NCI-H2227 treated with DMSO at 0.1 percent for 48 hours (cell line): ENCODE measurements at places on chromosomes 1 and 21.
A peak's percentile ranks its signal among the peaks of the same experiment; 100 is the strongest.

DNA sequence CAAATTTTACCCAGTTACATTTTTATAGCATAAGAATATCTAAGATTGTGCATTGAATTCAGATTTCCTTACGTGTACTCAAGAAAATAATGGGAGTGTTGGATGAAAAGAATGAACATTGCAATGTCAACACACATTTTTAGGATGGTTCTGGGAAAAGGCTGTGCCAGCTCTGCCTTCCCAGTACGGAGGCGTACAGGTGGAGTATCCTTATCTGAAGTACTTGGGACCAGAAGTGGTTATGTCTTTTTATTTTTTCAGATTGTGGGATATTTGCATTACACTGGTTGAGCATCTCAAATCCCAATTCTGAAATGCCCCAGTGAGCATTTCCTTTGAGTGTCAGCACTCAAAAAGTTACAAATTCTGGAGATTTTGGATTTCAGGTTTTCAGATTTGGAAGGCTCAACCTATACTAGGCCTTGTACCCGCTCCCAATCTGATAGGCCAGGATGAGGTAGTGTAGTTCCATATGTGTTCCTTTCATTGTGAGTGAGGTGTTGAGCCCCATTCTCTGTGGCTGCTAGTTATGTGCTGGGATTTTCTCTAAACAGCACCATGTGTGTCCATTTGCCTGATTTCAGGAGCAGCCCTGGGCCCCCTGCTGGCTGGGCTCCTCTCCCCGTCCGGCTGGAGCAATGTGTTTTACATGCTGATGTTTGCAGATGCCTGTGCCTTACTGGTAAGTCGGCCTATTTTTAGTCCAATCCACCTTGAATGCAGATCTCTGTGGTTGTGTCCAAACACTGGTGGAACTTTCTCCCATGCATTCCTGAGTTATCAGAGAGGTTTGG is 60.8 kb downstream of the SLC37A1 start:
- DNase-seq: no peak

GRCh38 chr21:46413365-46413696 is 45.4 kb upstream of the DIP2A start:
- no peak for DNase-seq

DNA sequence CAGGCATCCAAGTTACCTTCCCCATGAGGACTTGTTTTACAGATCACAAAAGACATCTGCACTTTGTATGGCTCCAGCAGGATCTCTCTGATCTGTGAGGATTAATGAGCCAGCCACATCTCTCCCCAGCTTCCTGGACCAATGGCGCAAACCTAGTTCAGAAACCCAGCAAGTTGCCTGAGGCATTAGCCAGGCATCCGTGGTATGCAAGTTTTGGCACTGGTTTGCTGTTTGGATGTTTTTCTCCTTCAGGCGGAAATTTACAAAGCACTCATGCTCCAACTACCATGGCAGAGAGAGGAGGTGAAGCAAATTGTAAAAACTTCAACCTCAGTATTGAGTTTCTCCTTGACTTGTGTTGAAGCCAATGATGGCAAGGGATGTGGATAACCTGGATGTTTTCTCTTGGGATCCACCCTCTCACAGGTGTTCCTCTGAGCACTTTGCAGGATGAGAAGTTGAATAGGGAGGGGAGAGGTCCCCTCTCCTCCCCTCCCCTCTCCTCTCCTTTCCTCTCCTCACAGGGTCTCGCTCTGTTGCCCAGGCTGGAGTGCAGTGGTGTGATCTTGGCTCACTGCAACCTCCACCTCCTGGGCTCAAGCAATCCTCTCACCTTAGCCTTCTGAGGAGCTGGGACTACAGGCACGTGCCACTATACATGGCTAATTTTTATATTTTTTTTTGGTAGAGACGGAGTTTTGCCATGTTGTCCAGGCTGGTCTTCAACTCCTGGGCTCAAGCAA is 25.6 kb upstream of the ENO1 start:
- no peak for DNase-seq

GRCh38 chr1:53982034-53982762 is 35.8 kb downstream of the LDLRAD1 start:
- DNase-seq: peak; percentile 31

- no peak for DNase-seq
Observed at GRCh38 chr1:183209533-183210158, 23.6 kb downstream of the LAMC2 start.

GRCh38 chr1:22745669-22746585 is 35.3 kb downstream of the EPHB2 start:
- DNase-seq: no peak

DNA sequence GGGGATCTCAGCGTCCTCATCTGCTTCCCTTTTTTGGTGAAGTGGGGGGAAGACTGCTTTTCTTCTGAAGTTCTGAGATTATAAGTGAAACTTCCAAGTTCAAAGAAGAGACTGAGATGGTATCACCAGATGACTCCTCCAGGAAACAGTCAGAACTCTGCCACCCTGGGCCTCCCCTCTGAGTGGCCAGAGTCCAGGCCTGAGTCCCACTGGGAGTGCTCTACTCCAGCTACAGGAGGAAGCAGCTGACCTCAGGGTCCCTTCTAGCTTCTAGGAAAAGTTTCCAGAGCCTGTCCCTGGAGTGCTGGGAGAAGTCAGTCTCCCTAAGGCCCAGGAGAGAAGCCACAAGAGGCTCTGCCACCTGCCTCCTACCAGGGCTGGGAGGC is 104.7 kb downstream of the CASZ1 start:
- no peak for DNase-seq

DNA sequence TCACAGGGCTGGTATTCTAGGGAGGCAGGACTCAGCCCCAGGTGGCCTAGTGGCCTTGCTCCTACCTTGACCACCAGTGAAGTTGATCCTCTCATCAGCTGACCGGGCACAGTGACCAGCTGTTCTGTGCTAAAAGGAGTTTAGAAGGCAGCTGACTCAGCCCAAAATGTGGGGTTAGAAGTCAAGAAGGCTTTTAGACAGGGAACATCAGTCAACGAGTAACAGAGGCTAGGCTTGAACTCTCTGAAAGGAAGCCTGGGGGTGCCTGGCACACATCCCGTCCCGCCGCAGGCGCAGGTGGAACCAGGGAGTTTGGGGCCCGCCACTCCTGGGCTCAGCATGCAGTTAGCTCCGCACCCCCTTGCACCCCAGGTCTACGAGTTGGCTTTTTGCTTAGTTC is 114.9 kb upstream of the SLC45A1 start:
- DNase-seq: no peak

DNA sequence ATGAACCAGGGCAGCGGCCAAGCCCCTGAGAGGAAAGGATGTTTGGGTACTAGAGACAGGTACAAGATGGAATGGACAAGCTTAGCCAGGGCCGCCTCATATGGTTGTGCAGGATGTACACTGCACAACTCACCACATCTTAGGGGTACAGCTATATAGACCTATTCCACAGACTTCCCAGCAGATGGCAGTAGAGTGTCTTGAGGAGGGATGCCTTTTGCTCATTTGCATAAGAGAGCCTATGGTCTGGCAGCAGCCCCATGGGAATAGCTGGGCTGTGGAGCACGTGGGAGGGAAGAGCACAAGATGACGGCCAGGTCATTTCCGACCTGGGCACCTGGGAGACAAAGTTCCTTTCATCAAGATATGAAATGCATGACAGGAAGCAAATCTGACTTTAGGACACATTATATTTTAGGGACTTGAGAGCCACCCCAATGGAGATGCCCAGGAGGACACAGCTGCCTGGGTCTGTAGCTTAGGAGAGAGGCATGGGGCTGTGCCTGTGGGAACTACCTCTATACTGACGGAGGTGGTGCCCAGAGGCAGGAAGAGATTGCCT is 215.5 kb downstream of the KCNJ6 start:
- peak; percentile 3 for DNase-seq

GRCh38 chr1:8603220-8603616 is 214.2 kb downstream of the RERE start:
- DNase-seq: no peak

DNA sequence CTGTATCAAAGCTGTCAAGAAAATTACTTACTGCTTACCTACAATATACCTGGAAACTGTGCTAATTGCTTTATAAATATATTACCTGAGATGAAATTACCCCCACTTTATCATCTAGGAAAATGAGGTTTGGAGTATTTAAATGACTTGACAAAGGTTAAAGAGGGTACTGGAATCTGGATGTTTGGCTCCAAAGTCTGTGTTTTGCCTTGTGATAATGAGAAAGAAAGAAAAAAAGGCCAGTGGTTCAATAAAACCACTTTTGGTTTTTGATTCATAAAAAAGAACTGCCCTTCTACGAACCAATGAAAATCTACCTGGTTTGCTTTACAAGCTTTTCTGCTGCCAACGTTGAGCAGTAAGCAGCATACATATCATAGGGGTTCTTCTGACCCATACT is 61.3 kb upstream of the MUTYH start:
- no peak for DNase-seq

DNA sequence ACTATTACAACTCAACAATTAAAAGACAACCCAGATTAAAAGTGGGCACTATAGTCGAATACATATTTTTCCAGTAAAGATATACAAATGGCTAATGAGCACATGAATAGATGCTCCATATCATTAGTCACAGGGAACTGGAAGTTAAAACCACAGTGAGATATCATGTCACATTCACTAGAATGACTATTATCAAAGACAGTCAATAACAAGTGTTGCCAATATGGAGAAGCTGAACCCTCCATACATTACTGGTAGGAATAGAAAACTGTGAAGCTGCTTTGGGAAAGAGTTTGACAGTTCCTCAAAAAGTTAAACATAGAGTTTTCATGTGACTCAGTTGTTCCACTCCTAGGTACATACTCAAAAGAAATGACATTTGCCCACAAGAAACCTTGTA is 30.6 kb upstream of the MRPS6 start:
- DNase-seq: no peak

DNA sequence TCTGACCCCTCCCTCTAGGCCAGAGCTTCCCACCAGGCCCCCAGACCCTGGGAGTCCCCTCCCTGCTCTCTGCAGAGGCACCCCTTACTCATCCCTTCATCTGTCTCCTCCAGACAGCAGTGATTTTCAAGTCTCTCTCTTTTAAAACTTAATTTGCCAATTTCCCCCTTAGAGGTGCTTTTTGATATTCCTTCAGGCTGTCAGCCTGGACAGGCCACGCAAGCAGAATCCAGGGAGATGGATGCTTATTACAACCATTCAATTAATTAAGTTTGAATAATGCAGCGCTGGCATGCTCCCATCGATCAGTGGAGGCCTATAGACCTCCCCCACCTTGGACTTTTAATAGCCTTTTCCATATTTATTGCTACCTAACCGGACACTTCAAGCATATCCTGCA is 6.2 kb downstream of the CAMK2N1 start:
- no peak for DNase-seq

DNA sequence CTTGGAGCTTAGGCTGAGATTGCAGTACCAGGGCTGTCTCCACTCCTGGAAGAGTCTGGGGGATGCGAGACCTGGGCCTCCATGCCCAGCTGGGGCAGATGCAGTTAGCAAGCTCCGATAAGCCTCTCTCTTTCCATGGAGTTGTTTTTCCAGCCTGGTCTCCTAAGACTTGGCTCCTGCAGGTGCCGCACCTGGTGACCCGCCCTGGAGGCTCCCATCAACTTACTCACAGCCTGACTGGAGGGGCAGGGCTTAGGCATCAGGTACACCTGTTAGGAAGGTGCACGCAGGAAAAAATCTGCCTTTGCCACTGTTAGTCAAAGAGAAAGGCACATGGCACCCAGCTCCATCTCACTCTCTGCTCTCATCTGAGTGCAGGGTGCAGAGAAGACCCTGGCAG is 198.1 kb upstream of the TMEM51 start:
- no peak for DNase-seq

GRCh38 chr1:222234351-222234750 is 313.6 kb downstream of the HHIPL2 start:
- no peak for DNase-seq

GRCh38 chr1:115084902-115085511 is 4.3 kb downstream of the TSPAN2 start:
- DNase-seq: no peak

GRCh38 chr1:117049857-117050256 is 10.3 kb upstream of the TTF2 start:
- no peak for DNase-seq

DNA sequence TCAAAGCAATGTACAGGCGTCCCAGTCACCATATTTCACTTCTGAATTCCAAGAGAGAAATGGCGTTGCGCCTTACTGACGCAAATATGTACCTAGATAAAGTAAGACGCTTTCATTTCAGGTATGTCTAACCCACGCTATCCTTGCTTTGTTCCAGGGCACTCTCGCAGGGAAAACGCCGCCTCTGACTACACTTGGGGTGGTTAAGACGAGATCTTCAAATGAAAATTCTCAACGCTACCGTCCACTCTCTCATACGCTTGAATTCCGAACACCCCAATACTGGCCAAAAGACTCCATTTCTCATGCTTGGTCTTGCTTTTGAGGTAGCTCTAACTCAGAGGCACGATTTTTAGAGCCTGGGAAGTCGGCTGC is 736 bp upstream of the ZMPSTE24 start:
- DNase-seq: no peak

DNA sequence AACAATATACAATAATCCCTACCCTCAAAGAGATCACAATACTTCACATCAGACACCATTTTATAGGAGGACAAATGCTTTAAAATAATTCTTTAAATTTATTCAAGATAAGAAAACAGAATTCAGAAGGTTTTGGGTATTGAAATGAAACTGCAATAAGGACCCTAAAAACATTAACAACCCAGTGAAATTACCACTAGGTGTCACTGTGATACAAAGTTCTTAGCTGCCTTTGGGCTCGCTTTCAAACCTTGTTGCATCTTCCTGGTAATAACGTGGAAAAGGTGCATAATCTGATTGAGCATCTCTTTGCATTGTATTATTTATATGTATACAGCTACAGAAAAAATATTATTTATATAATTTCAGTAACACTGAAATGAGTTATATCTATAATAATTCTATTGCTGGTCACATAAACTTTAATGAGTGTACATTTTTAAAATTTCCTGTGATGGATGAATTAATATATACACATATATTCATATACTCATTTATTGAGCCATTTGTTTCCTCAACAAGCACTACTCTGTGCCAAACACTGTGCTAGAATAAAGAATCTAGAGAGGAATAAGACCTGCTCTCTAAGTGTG is 185.2 kb downstream of the FAF1 start:
- DNase-seq: peak; percentile 52

GRCh38 chr1:3539707-3540425 is 71.4 kb downstream of the MEGF6 start:
- peak; percentile 42 for DNase-seq

GRCh38 chr1:228852024-228852423 is 116.7 kb downstream of the RHOU start:
- DNase-seq: no peak
